Activated naive CD4-positive, alpha-beta T cell treated with Interleukin-2 at 50 U/mL for 16 hours (primary cell): ENCODE measurements at places on chromosomes 6 and 20.

GRCh38 chr6:13180538-13180937 lies 147.8 kb downstream of the TBC1D7 start:
- DNase-seq, result no peak

DNA sequence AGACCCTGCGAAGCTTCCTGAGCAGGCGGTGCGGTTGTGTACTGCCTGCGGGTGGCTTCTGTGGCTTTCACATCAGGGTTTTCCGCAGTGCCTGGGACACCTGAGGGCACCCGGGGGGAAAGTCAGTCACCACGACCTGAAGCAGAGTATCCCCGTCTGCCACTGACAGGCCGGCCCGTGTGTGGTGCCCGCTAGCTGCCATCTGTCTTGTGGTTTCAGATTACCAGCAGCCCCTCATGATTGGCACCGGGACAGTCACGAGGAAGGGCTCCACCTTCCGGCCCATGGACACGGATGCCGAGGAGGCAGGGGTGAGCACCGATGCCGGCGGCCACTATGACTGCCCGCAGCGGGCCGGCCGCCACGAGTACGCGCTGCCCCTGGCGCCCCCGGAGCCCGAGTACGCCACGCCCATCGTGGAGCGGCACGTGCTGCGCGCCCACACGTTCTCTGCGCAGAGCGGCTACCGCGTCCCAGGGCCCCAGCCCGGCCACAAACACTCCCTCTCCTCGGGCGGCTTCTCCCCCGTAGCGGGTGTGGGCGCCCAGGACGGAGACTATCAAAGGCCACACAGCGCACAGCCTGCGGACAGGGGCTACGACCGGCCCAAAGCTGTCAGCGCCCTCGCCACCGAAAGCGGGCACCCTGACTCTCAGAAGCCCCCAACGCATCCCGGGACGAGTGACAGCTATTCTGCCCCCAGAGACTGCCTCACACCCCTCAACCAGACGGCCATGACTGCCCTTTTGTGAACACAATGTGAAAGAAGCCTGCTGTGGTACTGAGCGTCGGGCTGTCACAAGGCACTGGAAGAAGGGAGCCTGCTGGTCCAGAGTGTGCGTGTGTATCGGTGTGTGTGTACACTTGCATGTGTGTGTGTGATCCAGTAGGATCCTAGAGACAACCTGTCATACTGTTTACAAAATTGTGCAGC lies 54.4 kb downstream of the GOPC start:
- DNase-seq, result peak; percentile 45

DNA sequence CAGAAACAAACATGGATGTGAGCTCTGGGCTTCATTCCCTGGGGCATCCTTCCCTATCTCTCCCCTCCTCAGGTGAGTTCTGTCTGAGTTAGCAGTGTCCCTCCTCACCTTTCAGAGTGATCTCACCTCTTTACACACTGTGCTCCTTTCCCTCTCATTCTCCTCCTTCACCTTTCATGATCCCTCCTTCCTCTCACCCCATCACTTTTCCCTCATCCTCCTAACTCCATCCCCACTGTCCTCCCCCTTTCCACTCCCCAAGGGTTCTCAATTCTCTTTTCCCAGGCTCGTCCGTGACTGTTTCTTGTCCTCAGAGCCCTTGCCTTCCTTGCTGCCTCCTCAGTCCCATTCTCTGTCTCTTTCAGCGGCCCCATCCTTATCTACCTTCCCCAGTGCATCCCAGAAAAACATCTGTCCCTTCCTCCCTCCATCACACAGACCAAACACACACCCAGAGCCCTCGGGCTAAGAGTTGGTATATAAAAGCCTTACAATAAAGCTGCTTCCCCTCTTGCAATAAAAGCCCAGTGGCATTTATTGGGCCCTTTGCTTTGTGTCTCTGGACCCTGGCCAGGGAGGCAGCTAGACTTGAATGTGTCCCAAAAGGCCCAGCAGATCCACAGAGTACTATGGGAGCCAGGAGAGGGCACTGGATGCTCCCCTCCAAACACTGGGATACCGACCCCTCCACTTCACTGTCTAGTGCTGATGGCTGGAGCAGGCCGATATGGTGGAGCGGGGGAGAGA lies 1.9 kb downstream of the RNF39 start:
- no peak for DNase-seq

DNA sequence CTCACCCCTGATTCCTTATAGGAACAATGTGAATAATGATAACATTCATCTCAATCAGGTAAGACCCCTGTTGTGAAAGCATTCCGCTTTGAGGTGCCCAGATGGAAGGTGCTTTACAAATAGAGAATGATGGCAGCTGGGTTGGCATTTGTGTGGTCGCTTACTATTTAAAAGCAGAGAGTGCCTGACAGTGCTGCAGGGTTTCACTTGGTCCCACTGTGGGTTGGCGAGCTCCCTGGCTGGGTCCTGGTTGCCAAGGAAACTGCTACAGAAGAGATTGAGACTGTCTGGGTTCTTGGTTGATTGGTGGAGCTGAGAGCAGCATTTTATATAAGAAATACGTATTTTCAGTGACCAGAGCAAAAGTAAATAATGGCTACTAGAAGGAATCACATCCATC lies 207.2 kb upstream of the KCNQ5 start:
- DNase-seq, result no peak

- no peak for DNase-seq
These were observed 32.9 kb upstream of the ZBTB24 start for GRCh38 chr6:109515781-109516409.

DNA sequence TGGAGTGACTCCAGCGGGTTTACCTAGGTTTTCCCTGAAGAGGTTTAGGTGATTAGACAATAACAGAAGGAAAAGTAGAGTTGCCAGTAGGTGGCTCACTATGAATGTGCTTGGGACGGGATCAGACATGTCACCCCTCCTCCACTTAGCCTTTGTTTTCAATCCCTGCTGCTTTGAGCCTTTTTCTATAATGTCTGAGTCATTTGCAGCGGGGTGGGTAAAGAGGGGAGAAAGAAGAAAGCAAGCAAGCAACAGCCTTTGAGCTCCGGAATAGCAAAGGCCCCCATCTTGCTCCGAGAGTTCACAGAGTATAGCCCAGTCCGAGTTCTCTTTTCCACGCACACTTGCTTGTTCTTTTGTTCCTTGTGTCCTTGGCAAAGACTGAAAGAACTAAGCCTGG lies 129.1 kb downstream of the PACRG start:
- no peak for DNase-seq

DNA sequence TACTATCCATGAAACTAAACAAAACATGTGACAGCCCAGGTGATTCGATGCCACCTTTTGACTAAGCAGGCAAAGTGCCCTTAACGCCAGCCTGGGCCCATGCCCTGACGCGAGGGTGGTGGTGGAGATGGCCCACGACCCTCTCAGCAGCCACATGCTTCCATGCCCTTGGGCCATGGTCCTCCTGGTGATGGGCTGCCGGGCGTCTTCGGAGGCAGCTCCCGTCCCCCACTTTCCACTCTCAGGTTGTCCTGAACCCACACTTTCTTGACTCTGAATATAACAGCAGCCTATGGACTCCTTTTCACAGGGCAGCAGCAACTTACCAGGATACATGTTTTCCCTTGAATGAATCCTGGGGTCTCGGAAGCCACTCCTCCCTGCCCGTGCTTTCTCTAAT lies 33.6 kb downstream of the TMEM242 start:
- no peak for DNase-seq

- no peak for DNase-seq
These were observed 47.0 kb downstream of the GOPC start for GRCh38 chr6:117555262-117555849.

DNA sequence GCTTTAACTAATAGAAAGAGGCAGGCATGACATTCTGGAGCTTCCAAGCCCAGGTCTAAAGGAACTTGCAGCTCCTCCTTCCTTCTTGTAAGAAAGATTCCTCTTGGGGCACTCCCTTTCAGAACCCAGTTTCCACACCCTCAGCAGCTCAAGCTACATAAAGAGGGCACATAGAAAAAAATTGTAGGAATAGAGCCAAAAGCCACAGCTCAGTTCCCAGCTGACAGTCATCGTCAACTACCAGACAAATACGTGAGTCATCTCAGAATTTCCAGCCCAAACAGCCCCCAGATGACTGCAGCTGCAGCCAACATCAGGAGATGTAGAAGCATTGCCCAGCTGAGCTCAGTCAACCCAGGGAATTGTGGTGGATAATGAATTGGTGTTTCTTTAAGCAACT lies 349.8 kb upstream of the ARID1B start:
- DNase-seq, result no peak

DNA sequence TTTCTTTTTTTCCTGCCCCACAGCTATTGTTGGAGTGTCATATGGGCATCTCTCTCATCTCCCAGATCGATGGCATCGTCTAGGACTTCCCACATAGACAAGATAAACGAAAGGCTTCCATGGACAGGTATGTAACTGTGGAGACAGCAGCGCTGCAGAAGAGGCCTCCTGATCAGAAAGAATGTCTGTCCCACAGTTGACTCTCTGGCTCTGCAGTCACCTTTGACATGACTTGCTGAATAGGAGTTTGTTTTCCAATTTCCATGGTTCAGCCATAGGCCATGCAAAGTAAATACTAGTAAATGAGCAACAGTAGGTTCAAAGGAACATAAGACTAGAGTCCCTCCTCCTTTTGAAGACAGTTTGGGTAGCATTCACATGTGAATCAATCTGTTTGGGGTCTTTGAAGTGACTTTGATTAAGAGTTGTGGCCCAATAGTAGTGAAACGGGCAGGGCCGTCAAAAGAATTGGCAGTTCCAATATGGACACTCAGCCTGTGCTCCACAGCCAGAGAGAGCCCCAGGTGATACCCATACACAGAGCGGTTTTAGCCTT lies 134.7 kb upstream of the IFNGR1 start:
- DNase-seq, result no peak

- DNase-seq, result no peak
These were observed 69.2 kb downstream of the MRPL14 start for GRCh38 chr6:44057931-44058616.

DNA sequence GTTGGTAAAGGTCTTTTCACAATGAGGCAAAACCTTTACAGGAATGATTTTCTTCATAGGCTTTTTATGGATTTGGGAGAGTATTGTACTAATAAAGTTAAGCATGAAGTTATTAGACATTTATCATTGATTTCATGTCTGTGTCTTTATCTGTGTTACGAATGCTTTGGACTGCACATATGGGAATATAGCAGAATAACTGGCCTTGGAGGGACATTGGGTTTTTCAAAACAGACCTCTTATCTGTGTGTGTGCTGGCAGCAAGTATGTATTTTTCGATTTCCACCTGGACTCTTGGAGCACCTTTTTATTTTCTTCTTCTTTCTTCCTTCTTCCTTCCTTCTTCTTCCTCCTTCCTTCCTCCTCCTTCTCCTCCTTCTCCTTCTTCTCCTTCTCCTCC lies 74.6 kb downstream of the CDKAL1 start:
- DNase-seq, result no peak
